ENCODE measurements at places on chromosomes 12 and 14.

DNA sequence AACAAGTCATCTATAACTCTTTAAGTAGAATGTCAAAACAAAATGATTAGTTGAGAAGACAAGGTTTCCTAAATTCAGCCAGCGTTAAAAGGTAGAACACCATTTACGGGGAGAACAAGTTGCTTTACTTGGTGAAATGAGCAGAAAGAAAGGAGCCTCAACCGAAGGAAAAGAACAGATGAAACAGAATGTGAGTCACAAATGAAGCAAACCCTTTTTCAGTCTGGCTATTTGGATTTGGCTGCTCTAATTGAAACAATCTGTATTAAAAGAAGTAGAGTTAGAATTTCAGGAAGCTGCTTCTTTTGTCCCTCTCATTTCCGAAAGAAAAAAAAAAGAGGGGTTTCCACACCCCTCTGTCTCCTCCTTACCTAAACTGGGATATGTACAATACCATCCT lies 34.6 kb downstream of the CEP128 start:
- no peak for DNase-seq

DNA sequence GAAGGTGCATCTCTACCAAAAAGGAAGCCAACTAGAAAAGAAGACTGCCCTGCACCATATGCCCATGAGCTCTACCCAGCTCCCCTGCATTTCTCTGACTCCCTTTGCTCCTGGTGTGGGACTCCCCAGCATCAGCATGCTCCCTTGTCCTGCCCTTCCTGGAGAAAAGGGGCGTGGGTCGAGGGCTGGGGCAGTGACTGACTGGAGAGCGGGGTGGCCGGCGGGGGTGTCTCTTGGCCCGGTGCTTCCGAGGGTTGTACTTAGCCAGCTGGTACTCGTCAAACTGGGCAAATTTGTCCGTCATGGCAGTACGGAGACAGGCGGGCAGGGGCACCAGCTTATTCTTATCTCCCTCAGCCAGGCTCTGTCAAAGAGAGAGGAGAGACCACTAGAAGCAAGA lies 9.8 kb downstream of the TEP1 start:
- no peak for DNase-seq

DNA sequence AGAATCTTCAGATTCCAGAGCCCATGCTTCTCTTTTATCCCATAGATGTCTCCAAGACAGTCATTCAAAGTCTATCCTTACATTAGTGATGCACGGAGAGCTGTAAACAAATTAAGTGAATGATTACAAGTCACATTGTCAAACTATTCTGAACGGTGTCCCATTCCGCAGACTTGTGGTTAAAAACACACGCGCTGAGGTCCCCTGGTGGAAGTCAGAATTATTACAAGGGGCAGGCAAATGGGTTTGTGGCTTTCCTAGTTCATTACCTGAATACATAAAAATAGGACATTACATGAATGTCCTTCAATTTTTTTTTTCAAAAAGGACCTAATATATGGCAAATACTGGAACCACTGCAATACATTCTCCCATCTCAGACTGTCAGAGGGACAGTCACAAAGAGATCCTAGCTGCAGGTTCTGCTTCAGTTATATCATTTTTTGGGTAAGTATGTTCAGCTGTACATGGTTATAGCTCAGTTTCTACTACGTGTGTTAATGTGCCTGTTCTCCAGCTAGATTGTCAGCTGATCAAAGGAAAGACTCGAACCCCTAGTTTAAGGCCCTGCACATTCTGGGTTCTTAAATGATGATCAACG lies 53.1 kb upstream of the STON2 start:
- peak; percentile 68 for DNase-seq

DNA sequence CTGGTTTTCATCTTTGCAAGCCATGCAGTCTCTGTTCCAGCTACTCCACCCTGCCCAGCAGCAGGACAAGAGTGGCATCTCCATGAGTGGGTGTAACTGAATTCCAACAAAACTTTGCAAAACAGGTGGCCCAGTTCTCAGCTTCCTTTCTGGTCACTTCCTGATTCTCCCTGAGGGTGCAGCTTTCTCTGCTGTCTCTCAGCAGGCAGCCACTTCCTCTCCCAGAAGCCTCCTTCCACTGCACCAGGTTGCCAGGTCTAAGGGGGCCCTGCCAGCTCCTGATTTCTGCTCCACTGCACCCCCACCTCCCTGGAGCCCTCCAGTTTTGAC lies 341.0 kb upstream of the FKBP4 start:
- DNase-seq = no peak

DNA sequence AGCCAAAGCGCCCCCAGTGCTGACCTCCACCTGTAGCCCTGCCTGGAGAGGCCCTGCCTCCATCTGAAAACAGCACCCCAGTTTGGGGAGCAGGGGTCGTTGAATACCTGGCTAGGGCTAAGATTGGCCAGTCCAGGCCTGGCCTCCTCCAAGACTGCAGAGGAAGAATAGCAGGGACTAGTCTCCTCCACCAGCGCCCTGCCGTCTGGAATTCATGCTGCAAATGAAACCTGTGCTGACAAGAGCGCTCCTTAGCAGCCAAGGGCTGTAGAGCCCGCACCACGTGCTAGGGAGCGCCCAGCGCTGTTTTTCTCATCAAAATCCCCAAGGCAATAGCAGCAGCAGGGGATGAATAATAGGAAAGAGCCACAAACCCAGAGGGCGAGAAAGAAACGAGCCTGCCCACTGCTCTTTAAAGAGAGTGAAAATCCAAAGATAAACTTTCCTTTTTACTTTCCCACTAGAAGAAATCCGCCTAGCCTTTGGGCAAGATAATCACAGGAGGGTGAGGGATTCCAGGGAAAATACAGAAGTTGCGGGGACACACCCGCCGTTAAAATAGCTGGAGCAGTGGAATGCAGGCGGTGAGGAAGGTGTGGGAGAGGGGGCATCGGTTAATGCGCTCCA lies 3.3 kb downstream of the COL2A1 start:
- peak; percentile 36 for DNase-seq

- no peak for DNase-seq
These were observed 13.6 kb downstream of the CACNA2D4 start for GRCh38 chr12:1904875-1905274.
